ENCODE measurements at places on chromosomes 2 and 18.

DNA sequence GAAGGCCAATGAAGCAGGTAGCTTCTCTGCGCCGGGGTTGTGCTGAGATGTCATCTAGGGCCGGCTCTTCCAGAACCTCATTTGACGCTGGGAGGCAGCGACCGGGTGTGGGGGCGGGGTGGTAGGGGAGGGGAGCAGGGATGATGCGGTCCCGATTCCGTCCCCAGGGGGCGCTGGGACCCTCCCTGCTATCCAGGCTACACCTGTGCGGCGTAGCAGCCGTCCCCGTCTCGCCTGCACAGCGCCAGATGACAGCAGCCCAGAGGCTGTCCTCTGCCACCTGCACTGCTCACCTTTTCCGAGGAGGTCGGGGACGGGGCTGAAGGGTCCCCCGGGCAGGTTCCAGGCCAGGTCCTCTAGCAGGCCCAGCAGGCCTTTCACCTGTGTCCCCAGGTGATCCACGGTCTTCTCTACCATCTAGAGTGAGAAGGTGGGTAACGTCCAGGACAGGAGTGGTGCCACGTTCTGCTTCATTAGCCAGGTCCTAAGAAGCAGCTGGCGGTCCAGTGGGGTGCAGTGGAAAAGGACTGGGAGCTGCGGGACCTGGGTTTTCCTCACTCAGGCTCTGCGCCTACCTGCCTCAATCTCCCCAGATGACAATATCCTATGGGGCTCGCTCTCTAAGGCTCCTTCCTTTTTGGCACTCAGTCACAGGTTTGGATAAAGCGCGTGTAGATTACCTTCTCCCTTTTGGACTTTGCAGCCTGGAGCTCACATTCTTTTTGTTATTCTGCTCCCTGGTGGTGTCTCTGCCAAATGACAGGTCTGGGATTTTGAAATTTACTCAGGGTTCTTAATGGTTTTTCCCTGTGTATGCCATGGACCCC, 56.0 kb upstream of the RAB6C start:
- no peak for DNase-seq

DNA sequence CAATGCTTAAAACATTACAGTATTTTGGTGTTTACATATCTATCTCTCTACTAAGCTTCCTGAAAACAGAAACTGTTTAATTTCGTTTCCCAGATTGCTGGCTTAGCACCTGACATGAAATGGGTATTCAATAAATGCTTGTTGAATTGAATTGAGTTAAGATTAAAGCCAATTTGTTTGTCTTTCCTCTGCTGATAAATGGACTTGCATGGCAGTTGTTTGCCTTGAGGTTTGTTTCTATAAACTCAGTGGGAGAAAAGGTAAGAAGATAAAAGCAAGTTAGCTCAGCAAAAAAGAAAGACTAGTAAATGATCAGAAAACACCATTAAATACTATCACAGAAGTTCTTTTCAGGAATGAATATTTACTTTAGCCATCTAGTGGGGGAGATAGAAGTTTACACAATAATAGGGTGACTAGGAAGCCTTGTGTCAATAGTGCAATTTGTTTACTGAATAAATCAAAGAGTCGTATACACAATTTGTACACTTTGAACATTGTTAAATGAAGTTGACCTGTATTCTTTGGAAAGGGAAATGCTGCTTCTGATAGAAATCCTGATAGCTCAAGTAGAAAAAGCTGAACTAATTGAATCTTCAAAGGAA, 754.5 kb upstream of the FAM98A start:
- DNase-seq = no peak

DNA sequence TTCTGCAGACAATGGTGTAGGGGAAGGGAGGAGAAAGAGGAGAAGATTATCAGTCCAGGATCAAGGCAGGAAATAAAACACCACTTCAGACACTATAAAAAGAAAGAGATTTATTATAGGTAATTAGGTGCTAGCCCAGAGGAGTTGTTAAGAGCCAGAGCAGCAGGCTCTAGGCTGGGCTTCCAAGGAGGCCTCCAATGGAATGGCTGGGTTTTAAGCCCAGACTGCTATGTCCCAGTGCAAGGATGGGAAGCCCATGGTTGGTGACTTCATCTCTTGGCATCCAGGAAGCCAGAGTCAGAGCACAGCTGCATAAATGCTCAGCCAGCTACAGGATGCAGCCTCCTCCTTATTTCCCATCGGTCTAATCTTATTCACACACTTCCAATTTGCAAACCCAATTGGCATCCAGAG, 95.6 kb downstream of the LAMA3 start:
- DNase-seq = no peak

DNA sequence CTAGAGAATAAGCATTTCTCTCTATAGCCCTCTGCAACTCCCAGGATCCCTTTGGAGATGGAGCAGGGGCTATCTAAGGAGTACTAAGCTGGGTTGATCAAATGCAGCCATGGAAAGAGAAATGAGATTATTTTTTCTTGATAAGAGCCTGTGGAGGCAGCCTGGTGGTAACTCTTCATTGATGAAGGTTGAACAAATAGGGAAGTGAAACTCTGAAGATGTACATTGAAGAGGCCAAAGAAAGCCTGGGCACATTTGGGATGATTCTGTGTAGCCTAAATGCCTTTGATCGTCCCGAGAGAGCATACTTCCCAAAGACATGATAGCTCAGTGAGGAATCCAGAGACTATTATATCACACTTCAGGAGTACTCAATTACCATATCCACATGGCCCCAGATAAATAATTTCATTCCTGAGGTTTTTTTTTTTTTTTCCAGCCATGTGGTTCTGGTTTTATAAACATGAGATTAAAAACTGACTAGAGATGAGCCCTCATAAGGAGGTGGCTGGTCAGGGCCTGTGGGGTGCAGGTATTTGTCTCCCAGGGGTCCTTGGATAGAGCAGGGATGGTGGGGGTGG, 192.5 kb downstream of the TPGS2 start:
- no peak for DNase-seq

DNA sequence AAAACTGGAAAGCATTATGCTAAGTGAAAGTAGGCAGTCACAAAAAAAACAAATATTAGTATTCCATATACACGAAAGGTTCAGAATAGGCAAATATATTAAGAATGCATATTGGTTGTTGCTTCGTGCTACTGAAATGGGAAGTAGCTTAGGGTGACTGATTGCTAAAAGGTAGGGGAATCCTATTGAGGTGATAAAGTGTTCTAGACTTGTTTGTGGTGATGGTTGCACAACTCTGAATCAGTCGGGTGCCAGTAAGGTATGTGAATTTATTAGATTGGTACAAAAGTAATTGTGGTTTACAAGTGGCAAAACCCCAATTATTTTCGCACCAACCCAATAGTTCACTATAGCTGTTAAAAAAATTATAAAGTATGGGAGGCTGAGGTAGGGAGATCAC, 20.7 kb downstream of the USP34 start:
- DNase-seq = no peak

DNA sequence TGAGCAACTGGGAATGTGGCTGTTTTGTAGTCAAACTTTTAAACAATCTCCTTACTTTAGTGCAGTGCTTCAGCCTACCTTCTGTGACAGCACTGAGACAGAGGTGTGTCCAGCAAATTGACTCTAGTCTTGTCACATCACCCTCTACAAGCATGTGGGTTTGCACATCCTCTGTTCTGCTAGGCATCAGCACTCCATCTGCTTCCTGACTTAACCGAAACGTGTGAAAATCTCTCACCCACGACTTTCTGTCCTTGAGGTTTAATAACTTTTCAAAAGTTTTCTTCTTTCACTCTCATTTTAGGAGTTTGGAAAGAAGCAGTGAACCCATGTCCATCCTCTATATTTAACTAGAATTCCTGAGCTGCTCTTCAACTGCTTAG, 42.6 kb downstream of the TTR start:
- no peak for DNase-seq

DNA sequence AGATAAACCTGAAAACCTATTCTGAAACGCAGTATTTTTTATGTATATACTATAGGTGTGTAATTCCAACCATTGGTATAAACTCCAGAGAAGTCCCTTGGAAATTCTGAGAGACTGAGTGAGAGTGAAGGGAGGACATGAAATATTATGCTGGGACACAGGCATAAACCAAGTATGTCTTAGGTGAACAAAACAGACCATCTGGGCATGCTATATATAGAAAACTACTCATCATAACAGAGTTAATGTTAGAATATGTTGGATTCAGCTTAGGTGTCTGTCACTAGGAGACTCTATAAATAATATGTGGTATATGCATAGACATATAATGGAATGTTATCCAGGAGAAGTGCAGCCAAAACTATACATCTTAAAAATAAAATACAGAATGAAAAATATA, 282.6 kb downstream of the LRP1B start:
- DNase-seq = no peak

- no peak for DNase-seq
Measured at GRCh38 chr18:55543130-55543704, 44.8 kb downstream of the TCF4 start.

DNA sequence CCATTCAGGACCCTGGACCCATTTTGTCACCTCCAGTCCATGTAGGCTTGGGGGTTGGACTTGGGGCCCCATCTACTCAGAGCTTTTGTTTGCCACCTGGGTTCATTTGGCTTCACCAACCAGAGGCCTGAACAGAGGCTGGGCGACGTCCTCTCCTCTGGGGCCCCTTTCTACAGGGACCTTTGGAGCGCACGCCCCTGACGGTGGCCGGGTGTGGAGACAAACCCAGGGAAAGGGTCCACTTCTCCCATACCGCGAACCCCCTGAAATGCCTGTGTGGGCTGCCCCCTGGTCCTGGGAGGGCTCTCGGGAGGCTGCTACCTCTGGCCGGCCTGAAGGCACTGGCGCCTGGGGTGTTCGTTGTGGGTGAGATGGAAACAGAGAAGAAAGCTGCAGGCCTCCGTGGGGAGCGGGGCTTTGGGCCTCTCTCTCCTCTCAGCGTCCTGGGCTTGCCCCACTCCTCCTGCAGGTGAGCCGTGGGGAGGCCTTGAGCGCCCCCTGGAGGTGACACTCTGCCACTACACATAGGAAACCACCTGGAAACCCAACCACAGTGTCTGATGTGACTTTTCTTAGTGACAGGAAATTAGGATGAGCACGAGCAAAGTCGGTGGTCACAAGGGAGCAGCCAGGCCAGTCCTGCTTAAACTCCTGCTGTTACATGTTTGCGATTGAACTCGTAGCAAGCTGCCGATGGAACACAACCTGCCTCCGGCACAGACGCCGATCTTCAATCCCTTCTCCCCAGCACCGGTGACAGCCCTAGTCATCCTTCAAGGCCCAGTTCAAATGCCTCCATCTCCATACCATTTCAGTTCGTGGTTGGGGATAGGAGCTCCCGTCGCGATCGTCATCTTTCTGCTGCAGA, 12.0 kb upstream of the NTSR2 start:
- peak; percentile 62 for DNase-seq

- DNase-seq = no peak
Measured at GRCh38 chr2:32289165-32289999, 11.7 kb downstream of the YIPF4 start.

- DNase-seq = no peak
Measured at GRCh38 chr2:124692707-124693106, 667.6 kb downstream of the CNTNAP5 start.

DNA sequence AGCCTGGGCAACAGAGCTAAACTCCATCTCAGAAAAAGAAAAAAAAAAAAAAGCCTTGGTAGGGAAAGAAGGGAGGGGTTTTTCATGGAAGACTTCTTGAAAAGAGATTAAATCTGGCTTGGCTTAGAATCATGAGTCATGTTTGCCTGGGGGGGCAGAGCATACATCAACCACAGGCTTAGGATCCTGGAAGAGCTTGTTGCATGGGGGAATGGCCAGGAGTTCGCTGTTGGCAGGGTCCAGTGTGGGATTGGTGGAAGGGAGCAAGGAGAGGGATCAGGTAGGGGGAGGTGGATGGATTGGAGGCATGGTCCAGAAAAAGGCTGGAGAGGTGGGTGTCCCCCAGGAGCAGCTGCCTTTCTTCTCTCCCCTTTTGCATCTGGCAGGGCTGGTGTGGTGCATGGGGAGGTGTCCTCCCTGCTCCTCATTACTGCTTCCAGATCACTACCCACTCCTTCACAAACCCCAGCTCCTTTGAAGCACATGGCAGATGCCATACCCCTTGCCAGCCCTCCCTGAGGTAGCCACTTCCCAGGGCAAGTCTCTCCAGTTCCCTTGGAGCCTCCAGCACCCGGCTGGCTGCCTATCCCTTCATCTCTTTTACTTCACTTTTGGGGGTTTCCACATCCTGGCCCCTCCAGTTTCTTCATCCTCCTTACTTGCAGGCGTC, 2.5 kb downstream of the ARMC9 start:
- no peak for DNase-seq

GRCh38 chr2:204899983-204900382, 354.7 kb downstream of the PARD3B start:
- DNase-seq = no peak

GRCh38 chr18:56413862-56414261, 224.5 kb downstream of the TXNL1 start:
- no peak for DNase-seq

DNA sequence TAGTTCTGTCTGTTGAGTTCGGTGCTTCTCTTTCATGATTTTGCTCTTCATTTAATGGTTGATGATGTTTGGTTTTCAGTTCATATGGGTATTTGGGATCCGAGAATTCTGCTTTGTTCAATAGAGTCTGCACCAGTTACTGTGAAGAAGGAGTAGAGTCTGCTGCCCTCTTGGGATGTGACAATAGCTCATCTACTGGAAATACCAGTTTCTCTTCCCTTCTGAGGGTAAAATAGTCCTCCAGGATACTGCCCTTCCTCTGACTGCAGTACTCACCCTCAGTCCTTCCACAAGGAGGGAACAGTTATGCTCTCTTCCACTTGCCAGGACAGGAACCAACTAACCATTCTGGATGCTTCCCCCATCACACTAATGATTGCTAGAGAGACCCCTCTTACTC, 12.5 kb upstream of the TNFAIP6 start:
- no peak for DNase-seq

DNA sequence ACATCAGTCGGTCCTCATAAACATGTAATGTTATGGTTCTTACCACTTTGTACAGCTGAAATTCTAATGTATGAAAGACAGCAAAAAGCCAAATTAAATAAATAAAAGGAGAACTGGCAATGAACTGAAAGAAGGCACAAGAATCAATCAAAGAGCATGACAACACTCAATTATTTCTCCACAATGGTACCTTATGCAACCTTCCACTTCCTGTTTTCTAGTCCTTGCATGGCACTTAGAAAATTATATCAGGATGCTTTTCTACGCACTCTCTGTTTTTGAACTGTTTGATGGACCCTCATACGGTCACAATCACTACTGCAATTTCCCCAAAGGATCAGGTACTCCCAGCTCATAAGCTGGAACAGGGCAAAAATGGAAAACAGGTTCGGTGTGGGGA, 81.6 kb downstream of the EPB41L3 start:
- no peak for DNase-seq
